ENCODE measurements at places on chromosomes 11 and 22.
A peak's percentile ranks its signal among the peaks of the same experiment; 100 is the strongest.

GRCh38 chr11:66480117-66480938 lies at the start of gene DPP3:
TSS of gene DPP3 (plus strand) at chr11:66480434. CDS start at chr11:66482201, 1,767 bp downstream.
- DNase-seq: peak; percentile 84

GRCh38 chr22:37639771-37640590 lies 512 bp downstream of the SH3BP1 start:
- no peak for DNase-seq

DNA sequence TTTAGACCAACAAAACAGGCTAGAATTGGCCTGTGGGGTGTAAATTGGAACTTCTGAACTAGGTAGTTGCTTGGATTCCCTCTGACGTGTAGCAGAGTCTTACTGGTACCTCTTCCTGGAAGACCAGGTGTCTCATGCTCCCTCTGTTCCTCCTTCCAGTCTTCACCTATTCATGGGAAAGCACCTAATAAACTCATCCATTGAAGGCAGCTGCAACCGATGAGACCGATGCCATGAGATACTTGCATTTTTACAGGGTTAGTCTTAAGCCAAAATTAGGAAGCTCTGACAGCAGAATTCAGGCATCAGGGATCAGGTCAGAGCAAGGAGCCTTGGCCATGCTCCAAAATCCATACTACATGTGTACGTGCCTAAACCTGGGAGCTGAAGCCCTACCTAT lies 13.2 kb upstream of the HEPHL1 start:
- DNase-seq: no peak

GRCh38 chr11:130055617-130056016 lies 14.1 kb upstream of the APLP2 start:
- no peak for DNase-seq

DNA sequence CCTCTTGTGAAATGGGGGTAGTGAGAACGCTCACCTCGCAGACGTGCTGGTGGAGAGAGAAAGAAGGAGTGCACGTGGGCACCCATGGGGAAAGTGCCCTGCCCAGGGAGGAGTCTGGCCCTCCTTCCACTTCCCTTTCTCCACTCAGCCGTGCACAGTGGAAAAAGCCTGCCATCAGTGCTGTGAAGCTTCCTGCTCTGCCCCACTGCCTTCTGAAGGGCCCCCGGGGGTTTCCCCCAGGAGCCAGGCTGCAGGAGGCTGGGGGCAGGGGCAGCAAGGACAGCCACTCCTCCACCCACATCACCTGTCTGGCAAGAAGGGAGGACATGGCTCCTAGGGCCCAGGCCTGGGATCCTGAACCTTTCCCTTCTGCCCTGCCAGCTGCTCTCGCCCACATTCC lies 7.6 kb downstream of the TP53I11 start:
- DNase-seq: no peak

DNA sequence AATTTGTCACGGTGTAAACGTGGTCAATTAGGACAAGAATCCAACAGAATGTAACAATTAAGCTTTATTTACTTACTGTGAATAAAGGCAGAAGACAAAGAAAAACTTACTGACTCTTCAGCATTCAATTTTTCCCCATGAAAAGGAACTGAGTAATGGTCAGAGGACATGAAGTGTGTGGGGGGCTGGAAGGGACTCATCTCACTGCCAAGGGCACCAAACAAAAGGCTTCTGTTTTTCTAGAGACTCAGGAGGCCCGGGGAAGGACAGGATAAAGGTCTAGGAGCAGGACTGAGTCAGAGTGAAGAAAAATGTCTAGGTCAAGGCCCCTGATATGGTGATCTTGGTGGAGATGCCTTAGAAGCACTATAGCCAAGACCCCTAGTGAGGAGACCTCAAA lies 564.2 kb upstream of the ANO5 start:
- DNase-seq: no peak

- no peak for DNase-seq
These were observed 120.1 kb downstream of the PARVA start for GRCh38 chr11:12497431-12497830.

DNA sequence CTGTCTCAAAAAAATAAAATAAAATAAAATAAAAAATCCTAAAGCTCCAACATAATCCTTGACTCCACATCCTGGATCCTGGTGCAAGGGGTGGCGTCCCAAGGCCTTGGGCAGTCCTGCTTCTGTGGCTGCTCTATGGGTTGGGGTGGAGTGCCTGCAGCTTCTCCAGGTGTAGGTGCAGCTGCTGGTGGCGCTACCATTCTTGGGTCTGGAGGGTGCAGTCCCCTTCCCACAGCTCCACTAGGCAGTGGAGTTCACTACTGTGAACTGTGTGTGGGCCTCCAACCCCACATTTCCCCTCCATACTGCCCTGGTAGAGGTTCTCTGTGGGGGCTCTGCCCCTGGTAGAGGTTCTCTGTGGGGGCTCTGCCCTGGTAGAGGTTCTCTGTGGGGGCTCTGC lies 6.9 kb upstream of the TBC1D22A start:
- no peak for DNase-seq

GRCh38 chr22:40289991-40290459 lies 56.3 kb upstream of the ADSL start:
- DNase-seq: peak; percentile 35

GRCh38 chr11:22634897-22635629 lies 9.4 kb upstream of the FANCF start:
- DNase-seq: no peak

GRCh38 chr11:62505440-62506091 lies 41.0 kb downstream of the AHNAK start:
- no peak for DNase-seq

DNA sequence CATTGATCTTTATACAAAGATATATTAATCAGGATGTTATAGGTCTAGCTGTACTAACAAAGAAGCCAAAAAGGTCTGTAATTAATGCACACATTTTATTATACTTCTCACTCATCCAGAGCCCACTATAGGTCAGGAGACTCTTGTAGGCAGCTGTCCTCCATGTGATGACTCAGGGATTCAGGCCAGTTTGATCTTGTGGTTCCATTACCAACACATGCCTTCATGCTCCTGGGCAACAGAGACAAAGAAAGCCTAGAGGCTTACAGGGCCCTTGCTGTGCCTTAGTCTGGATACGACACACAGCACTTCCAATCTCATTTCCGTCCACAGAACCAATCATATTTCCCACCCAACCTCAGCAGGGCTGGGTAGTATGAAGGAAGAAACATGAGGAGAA lies 150.3 kb upstream of the NCAM1 start:
- no peak for DNase-seq

DNA sequence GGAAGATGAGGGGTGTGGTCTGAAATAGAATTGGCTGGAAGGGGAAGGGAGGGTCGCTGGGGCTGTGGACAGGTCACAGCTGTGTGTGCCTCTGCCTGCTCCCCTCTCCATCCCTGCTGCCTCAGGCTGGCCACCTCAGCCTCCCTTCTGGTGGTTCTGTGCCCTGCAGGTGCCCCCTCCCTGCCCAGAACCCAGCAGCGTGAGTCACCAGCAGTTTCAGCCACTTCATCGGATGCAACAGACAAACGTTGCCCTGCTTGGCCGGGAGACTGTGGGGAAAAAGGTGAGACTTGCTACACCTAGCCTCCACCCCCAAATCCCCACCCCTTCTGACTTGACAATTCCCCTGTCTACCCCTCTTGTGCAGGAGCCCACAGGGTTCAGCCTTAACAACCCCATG lies 21.8 kb upstream of the LRRC10B start:
- DNase-seq: no peak

GRCh38 chr22:39475902-39476301 lies 19.1 kb downstream of the MGAT3 start:
- no peak for DNase-seq

- no peak for DNase-seq
These were observed 675.0 kb upstream of the KIRREL3 start for GRCh38 chr11:127675581-127675980.

- DNase-seq: no peak
These were observed 3.1 kb downstream of the FAM118A start for GRCh38 chr22:45312856-45313255.

GRCh38 chr11:1988667-1989317 lies 8.8 kb downstream of the H19 start:
- no peak for DNase-seq

GRCh38 chr11:75024068-75024449 lies 35.3 kb downstream of the NEU3 start:
- no peak for DNase-seq

DNA sequence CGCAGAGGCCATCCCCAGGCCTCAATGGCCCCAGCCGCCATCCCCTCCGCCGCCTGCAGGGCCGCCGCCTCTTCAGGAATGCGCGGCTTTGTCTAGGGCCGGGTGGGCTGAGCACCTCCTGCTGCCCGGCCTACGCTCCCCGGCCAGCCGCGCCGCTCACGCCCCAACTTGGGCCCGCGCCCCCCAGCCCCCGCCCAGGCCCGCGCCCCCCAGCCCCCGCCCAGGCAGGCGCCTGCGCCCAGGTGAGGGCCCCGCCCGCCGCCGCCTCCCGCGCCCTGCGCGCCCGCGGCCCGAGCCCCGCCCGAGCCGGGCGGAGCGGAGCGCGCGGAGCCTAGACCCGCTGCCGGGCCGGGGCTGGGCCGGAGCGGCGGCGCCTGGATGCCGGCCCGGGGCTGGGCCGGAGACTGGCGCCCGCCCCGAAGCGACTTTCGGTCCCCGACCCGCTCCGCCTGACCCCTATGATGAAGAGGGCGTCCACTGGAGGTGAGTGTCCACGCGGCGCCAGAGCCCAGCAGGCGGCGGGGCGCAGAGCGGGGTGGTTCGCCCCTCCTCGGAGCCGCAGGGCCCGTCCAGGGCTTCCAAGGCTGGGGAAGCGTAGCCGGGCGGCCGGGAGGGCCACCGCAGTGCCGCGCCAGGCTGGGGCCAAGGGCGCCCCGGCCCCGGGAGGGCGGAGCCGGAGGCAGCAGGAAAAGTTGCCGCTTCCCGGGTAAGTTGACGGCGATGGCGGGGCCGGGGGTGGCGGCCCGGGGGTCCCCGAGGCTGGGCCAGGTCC lies 34.3 kb upstream of the PRODH start:
- DNase-seq: no peak

DNA sequence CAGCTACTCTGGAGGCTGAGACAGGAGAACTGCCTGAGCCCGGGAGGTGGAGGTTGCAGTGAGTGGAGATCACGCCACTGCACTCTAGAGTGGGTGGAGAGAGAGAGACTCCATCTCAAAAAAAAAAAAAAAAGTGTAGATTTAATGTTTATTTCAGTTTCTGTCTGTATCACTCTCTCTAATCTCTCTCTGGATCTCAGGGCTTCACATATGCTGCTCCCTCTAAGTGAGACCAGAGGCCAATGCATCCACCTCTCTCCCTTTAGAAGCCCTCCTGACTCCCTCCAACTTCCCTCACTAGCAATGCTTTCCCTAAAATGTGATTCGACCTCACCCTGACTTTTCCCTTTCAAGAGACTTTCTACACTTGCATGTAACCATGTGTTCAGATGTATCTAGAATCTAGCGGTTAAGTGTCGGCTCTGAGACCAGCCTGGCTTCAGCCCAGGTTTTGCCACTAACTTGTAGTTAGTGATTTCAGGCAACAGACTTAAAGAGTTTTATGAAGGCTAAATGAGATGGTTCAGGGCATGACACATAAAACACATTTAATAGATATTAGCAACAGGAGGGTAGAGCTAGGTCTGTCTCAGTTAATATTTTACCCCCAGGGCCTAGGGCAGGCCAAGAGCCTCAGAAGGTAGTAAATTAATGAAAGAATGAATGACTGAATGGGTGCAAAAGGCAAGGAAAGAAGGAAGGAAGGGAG lies 364.3 kb downstream of the LARGE1 start:
- no peak for DNase-seq

GRCh38 chr11:83047515-83048225 lies 24.0 kb downstream of the RAB30 start:
- DNase-seq: no peak

DNA sequence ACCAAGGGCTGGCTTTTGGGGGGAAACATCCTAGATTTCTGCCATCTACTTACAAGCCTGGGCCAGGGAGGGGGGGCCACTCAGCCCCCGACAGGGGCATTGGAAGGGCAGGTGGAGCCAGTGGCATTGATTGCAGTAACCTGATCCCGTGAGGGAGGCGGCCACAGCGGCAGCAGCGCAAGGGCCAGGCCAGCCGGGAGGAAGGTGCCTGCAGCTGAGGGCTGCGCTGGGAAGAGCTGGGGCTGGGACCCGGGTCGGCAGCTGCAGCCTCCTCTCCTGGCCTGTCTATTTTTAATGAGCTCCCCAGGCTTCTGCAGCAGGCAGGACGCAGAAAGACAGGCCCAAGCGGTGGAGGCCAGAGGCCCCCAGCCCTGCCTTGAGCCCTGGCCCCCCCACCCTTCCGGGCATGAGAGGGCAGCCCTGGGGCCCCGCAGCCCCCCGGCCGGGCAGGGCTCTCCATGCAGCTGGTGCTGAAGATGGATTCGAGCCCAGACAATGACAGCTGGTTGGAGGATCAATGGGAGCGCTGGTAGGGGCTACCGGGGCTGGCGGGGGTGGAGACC lies 10.6 kb downstream of the FREY1 start:
- DNase-seq: no peak

DNA sequence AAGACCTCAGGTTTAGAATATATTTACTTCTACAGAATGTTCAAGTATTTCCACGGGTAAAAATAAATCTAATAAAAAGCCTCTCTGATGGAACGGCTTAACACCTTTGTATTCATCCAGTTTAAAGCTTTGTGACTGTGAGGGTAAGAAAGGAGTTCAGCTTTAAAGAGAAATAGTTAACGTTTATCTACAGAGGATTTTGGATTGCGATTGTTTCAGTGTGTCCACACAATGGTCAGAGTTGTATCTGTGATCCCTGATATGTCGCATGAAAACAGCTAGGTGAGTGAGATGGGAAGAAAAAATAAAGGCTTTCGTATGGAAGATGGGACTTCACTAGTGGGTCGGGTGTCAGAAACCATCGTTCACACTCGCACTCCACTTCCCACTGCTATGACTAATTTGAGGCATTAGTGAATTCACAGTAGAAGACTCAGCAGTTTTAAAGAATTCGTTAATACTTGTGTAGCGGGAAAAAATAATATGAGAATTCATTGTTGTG lies 1.6 kb downstream of the APLP2 start:
- no peak for DNase-seq

DNA sequence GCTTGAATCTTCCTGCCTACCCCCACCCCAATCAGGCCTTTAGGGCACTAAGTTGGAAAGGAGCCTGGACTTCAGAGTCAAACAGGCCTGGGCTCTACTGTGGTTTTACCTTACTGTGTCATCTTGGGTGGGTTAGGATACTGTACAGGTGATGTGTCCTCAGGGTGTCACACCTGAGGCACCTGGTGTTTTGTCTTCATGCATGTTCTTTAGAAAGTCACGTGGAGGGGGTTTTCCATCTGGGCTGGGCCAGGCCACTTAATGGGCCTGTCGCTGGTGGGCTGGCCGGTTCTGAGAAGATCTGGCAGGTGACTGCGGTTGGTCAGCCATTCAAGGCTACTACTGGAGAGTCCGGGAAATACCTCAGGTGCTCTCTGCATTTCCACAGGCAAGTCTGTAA lies 92.6 kb downstream of the SWAP70 start:
- DNase-seq: no peak

- DNase-seq: no peak
These were observed 663.2 kb downstream of the CNTN5 start for GRCh38 chr11:99683933-99684332.
